ENCODE measurements at places on chromosomes 6 and 20.

GRCh38 chr6:113953346-113953745 lies 17.6 kb downstream of the HDAC2 start:
- DNase-seq, result no peak
- H3K27me3 ChIP-seq, result no peaks in the 10 kb centered on the region
- peaks cover 16% of the 10 kb centered on the region for H3K36me3 ChIP-seq
- no peaks in the 10 kb centered on the region for H3K4me1 ChIP-seq
- H3K27ac ChIP-seq, result no peak overlapping the region
- no peak overlapping the region for H3K4me3 ChIP-seq

GRCh38 chr20:51326201-51326819 lies 216.2 kb downstream of the NFATC2 start:
- H3K4me1 ChIP-seq, result no peaks in the 10 kb centered on the region
- DNase-seq, result no peak
- no peak overlapping the region for H3K27ac ChIP-seq
- no peaks in the 10 kb centered on the region for H3K36me3 ChIP-seq
- no peak overlapping the region for H3K4me3 ChIP-seq
- no peaks in the 10 kb centered on the region for H3K27me3 ChIP-seq

DNA sequence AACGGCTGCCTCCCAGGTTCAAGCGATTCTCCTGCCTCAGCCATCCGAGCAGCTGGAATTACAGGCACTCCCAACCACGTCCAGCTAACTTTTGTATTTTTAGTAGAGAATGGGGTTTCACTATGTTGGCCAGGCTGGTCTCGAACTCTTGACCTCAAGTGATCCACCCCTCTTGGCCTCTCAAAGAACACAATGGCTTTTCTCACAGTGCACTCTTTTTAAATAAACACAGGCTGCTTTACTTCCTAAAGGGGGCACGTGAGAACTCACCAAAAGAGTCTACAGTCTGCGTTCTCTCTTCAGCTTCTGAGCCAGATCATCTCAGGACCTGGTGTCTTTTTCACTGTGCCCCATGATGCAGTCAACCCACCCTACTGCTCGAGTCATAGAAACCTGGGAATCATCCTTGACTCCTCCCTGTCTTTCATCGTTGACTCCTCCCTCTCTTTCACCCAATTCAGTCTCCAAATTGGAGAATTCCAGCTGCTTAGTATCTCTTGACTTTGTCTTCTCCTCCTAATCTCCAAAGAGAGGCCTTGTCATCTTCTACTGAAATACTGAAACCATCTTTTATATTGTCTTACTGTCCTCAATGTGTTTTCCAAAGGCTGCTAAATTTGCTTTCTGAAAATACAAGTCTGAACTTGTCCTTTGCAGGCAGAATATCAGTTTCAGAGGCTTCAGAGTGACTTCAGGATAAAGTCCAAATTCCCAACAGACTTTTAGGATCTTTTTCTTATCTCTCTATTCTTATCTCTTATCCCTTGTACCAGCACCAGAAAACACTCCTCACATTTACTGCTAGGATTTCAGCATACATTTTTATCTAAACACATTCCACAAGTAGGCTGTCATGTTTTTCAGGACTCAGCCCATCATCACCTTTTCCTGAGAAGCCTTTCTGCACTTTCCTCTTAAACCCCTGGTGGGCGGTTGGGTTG lies 323.4 kb downstream of the SYNE1 start:
- no peaks in the 10 kb centered on the region for H3K4me1 ChIP-seq
- H3K4me3 ChIP-seq, result no peak overlapping the region
- no peaks in the 10 kb centered on the region for H3K27me3 ChIP-seq

GRCh38 chr6:13053006-13053461 lies 275.3 kb downstream of the TBC1D7 start:
- DNase-seq, result no peak
- H3K27ac ChIP-seq, result no peak overlapping the region
- no peaks in the 10 kb centered on the region for H3K27me3 ChIP-seq
- H3K4me3 ChIP-seq, result no peak overlapping the region

- DNase-seq, result no peak
- no peaks in the 10 kb centered on the region for H3K36me3 ChIP-seq
- H3K27me3 ChIP-seq, result no peaks in the 10 kb centered on the region
- H3K4me3 ChIP-seq, result no peak overlapping the region
Measured at GRCh38 chr6:137099689-137100403, 55.1 kb upstream of the IL20RA start.

- DNase-seq, result no peak
- H3K36me3 ChIP-seq, result no peaks in the 10 kb centered on the region
- no peak overlapping the region for H3K27ac ChIP-seq
- H3K27me3 ChIP-seq, result no peaks in the 10 kb centered on the region
Measured at GRCh38 chr6:18343741-18344140, 43.4 kb upstream of the RNF144B start.

- H3K27me3 ChIP-seq, result no peaks in the 10 kb centered on the region
- peaks cover 66% of the 10 kb centered on the region for H3K4me1 ChIP-seq
- no peak for DNase-seq
- H3K36me3 ChIP-seq, result no peaks in the 10 kb centered on the region
- no peak overlapping the region for H3K4me3 ChIP-seq
Measured at GRCh38 chr6:25366903-25367545, 87.8 kb downstream of the CARMIL1 start.

DNA sequence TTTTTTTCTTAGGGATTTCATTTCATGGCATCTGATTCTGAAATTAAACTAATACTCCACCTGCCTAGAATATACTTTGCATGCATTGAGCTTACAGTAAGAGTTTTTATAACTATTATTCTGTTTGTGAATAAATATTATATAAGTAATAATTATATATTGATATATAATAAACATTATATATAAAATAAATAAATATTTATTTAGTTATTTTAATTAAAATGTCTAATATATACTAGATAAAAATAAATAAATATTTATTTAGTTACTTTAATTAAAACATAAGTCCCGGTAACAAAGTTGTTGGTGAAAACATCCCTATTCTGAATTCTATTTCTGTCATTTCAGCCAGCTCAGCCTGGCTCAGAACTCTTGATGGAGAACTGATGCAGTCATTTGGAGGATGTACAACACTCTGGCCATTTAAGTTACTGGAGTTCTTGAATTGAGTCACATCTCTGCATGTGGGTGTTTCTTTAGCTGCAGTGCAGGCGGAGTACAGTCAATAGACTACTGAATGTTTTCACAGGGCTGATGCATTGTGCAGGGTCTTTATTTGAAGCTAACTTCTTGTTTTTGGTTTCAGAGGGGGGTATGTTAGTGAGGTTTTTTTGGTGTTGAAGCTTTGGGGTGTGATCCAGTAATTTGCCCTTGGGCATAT lies 508.9 kb upstream of the ADGRB3 start:
- no peaks in the 10 kb centered on the region for H3K27me3 ChIP-seq
- DNase-seq, result no peak
- no peak overlapping the region for H3K27ac ChIP-seq
- H3K36me3 ChIP-seq, result no peaks in the 10 kb centered on the region
- no peaks in the 10 kb centered on the region for H3K4me1 ChIP-seq

GRCh38 chr6:109623288-109623687 lies 67.7 kb downstream of the AK9 start:
- no peaks in the 10 kb centered on the region for H3K36me3 ChIP-seq
- H3K27ac ChIP-seq, result no peak overlapping the region
- DNase-seq, result no peak

DNA sequence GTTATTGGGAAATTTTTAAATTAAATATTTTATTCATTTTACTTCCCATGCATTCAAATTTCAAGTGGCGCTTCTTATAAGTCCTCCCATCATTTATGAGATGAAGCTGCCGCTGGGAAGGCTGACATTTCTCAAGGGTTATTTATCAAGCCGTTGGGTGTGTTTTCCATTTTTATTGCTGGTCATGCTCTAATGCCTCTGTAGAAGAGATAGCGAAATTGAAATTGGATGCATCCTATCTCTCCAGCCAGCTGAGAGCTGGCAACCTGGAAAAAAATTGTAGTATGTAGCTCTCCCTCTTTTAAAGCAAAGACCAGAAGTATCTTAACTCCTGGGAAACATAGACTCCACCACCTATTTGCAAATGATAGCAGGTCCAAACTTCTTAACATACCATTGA lies 135.9 kb downstream of the C6orf118 start:
- H3K4me3 ChIP-seq, result no peak overlapping the region
- no peaks in the 10 kb centered on the region for H3K4me1 ChIP-seq
- no peaks in the 10 kb centered on the region for H3K36me3 ChIP-seq
- DNase-seq, result no peak
- no peak overlapping the region for H3K27ac ChIP-seq

- DNase-seq, result no peak
- H3K4me1 ChIP-seq, result no peaks in the 10 kb centered on the region
- no peaks in the 10 kb centered on the region for H3K36me3 ChIP-seq
- no peak overlapping the region for H3K4me3 ChIP-seq
- H3K27ac ChIP-seq, result no peak overlapping the region
Measured at GRCh38 chr6:167093922-167094432, 28.9 kb upstream of the CCR6 start.

DNA sequence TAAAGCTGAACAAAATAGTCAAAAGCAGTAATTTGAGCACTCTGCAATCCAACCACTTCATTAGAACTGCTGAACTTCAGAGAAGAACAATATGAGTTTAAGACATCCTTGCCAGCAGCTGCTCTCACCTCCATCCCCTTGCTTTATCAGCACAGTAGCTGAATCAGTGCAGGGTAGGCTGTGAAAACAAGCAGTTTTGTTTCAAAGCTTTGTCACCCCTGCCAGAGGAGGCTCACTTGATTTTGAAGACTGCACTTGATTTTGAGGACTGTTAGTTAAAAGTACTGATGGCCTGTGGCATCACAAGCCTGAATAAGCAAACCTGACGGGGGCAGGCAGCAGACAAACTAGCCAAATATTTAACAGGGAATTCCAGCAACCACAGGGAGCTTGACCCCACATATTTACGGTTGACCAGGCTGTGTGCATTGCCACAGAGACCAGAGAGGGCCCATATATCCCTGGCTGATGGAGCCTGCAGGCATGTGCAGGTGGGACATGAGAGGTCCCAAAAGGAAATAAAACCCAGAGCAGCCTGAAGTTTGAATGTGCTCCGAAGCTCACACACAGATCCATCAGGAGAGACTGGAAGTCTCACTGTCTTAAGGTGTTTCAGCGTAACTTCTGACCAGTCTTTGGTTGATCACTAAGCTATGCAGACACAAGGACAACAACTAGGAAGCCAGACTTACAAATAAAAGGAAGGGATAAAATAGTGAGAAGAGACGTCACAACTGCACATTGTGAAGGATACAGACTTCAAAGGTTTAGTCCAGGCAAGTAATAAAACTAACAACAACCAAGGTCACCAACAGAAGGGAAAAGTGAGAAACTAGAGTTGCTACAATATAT lies 97.4 kb downstream of the PDSS2 start:
- H3K4me1 ChIP-seq, result no peaks in the 10 kb centered on the region
- H3K4me3 ChIP-seq, result no peak overlapping the region
- H3K27me3 ChIP-seq, result no peaks in the 10 kb centered on the region
- DNase-seq, result no peak
- H3K27ac ChIP-seq, result no peak overlapping the region
- H3K36me3 ChIP-seq, result peaks cover 11% of the 10 kb centered on the region

DNA sequence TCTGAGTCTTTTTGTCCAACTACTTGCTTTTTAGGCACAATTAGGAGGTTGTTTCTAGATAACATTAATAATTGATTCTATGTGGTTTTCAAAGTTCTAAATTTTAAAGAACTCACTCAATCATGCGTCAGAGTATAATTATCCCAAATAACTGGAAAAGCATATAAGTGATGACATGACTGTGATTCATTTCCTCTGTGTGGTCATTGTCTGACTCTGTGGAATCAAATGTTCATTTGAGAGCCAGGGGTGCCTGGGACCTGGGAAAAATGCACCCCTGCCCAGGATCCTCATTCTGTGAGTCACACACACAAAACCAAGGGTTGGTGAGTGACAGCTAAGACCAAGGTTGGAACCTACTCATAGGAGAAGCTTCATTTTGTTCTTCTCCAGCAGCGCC lies 127.1 kb upstream of the MLIP start:
- H3K4me3 ChIP-seq, result no peak overlapping the region
- no peaks in the 10 kb centered on the region for H3K27me3 ChIP-seq
- H3K27ac ChIP-seq, result no peak overlapping the region

DNA sequence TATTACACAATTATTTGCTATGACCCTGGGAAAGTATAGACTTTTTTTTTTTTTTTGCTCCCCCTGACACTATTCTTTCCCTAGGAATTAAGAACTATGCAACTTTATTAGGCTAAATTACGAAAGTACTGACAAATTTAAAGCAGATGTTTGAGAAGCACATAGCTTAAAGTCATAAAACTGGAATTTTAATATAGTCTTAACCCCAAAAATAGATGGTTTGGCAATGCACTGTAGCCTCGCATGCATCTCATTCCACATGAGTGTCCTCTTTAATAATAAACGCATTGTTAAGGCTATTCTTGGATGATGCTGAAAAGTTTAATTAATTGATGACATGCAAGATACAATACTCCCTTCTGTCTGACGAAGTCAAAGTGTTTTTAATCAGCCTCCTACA lies 49.3 kb downstream of the TBC1D7 start:
- H3K4me3 ChIP-seq, result no peak overlapping the region
- H3K36me3 ChIP-seq, result peaks cover 76% of the 10 kb centered on the region
- H3K27me3 ChIP-seq, result no peaks in the 10 kb centered on the region

DNA sequence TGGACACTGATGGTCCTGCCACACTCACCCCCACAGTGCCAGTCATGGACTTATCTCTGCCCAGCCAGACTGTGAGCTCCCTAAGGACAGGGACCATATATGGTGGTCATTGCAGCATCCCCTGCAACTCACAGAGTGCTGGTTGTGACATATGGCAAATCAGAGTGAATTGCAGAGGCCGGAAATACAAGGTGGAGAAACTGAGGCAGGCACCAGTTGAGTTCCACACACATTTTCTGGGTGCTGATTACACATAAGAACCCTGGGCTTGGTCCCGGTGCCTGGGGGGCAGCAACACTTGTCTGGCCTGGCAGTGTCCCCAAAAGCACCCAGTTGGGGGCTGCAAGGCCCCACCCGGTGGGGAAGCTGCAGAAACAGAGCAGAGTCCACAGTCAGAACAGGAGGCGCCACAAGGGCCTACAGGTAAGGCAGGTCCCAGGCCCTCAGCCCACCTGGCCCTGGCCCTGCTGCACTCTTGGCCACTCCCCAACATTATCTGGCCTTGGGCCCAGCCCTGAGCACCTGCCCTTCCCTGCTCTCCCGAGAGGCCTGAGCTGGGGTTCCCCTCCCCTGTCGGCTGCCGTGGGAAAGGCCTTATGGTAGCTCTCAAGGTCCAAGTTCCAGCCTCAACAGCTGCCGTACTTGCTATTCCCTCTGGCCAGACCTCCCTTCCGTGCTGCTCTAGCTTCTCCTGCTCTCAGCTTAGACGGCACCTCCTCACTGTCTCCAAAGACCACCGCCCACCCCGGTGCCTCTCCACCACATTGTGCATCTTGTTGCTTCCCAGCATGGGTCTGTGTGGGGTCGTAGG lies 140.8 kb upstream of the PTPN1 start:
- no peak overlapping the region for H3K27ac ChIP-seq
- no peak for DNase-seq
- H3K4me1 ChIP-seq, result no peaks in the 10 kb centered on the region
- H3K4me3 ChIP-seq, result no peak overlapping the region

Data from ascending aorta (tissue), 2 donors.